ENCODE measurements at places on chromosomes 12 and 14.

- peak; percentile 10 for DNase-seq
Measured at GRCh38 chr12:113305281-113305856, 29.5 kb downstream of the SLC8B1 start.

- DNase-seq, result no peak
Measured at GRCh38 chr12:51028813-51029150, 2.6 kb upstream of the SLC11A2 start.

- DNase-seq, result no peak
Measured at GRCh38 chr14:79424462-79424861, 786.8 kb downstream of the DIO2 start.

- no peak for DNase-seq
Measured at GRCh38 chr12:66929121-66929520, 250.2 kb upstream of the GRIP1 start.

DNA sequence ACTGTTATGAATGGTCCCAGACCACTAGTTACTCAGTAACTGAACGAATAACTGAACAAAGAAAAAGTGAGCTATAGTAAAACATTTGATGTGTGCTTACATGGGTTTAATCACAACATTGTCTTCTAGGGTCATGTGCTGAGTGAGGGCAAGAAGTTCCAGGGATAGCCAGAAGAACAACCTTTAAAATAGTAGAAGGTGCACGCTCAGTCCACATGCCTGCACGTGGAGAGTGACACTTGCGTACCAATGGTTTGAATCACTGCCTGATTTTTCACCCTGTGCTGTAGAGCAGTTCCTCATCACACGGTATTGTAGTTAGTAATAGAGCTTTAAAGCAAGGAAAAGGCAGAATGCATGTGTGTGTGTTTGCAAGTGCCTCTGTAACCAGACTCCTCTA is 224.2 kb downstream of the EGLN3 start:
- DNase-seq, result no peak

DNA sequence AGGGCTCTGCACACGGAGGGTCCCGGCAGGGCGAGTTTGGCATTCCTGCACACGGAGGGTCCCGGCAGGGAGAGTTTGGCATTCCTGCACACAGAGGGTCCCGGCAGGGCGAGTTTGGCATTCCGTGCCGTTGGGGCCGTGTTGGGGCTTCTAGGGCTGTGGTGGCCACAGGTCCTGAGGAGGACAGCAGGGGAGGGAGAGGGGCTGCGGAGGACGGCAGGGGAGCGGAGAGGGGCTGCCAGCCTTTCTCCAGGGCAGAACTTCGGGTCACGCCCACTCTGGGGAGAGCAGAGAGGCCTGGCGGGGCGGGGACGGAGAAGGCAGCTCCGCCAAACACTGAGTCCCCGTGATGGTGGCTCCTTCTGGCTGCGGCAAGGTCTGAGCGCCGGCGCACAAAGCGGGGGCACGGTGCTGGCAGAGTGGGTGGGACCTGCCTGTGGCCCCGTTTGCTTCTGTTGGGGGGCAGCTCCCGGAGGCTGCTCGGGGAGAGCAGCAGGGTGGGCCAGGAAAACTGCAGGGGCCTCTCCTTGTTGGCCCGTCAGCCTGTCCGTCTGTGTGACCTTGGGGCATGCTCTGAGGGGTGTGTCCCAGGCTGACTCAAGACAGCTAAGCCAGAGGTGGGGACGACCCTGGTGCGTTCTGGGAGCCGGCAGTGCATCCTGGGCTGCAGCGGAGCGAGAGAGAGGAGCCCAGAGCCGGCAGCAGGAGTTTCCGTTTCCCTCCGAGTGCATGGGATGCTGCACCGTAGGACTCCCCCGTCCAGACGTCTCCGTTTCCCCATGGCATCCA is 60.2 kb downstream of the LRCOL1 start:
- DNase-seq, result no peak
